ENCODE measurements at places on chromosomes 6 and 20.
A peak's percentile ranks its signal among the peaks of the same experiment; 100 is the strongest.

DNA sequence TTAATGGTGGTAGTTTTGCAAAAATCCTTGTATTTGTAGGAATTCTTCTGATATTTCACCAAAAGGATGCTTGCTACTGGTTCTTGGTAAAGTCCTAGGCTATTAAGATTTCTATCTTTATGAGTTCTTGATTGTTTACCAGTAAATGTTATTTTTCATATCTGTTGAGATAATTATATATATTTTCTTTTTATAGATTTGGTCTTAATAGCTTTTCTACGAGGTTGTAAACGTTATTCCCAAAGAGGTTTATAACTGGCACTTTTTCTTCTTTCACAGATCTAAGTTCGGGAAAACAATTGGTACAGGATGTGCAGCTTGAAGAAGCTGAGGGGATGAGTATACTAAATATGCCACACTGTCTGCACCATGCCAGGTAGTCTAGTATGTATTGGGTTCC is 55.1 kb upstream of the HBS1L start:
- no peak for DNase-seq

DNA sequence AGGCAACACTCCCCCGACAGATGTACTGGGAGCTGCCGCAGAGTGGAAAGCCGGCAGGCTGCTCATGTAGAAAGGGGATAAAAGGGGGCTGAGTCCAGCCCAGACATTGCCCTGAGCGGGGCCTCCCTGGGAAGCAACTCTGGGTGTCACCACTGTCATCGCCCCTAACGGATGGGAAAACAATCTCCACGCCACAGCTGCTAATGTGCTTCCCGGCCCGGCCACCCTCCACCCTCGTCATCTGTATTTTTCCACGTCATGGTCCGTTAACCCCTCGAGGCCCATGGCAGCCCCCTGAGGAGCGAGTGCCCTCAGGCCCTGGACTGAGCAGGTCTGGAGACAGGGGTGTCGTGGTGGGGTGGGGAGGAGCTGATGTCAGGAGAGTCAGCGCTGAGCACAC is 227.4 kb downstream of the DLL1 start:
- no peak for DNase-seq

DNA sequence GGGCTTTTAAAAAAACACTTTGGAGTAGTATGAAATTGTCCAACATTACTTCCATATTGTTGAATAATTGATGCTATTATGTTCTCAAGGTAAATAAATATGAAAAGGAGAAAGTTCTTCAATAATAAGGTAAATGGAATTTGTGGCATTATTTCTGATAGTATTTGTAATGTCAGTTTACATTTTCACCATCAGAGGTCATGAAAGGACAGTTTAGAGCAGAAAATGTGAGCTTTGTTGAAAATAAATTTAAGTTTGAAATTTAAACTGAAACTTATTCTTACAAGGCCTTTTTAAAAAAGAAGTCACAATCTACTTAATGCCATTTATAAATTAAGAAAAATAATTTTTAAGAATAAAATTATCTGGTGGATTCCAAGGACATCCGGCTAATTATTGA is 15.8 kb upstream of the CEP162 start:
- no peak for DNase-seq

DNA sequence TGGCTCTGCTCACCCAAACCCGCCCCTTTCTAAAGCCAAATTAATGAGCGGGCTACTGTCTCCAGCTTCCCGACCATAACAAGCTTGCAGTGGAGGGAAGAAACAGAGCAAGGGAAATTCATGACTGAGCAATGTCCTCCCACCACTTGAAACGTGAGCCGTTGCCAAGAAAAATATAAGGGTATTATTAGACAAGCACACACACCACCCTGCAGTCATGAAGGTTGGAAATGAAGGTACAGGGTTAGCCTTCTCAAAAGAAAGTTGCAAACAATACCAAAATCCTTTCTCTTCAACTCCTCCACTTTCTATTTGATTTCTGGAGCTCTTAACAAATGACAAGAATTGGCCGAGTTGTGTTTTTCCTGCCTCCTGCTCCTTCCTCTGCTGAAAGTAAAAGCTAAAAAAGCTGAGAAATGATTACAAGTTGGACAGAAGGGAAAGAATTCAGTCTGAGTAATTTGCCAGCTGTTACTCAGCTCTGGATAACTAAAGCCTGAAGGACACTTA is 151.1 kb upstream of the B3GAT2 start:
- DNase-seq = peak; percentile 62

DNA sequence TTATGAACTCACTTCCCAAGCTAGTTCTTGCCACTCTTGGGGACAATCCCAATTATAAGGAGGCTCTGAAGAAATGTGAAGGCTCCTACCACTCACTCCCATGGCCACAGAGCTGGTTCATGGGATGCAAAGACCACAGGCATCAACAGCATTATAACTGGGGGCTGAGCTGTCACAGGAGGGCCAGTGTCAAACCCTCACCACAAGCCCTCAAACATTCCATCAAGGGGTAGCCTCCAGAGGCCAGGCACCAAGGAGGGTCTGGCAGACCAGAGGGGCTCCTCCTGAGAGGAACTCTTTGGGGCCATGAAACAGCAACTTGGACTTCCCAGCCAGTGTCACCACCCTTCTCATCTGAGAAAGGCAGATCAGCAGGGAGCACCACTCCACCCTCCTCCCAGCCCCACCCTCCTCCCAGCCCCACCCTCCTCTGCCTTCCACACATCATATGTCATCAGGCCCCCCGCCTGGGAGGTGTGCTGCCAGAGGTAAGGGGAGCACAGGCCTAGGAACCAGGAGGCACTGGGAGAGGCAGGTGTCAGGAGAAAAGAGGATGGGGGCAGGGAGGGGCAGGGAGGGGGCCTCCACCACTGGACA is 1.2 kb upstream of the TSPO2 start:
- DNase-seq = no peak

- DNase-seq = no peak
Observed at GRCh38 chr6:32092760-32093497, 16.2 kb downstream of the TNXB start.

DNA sequence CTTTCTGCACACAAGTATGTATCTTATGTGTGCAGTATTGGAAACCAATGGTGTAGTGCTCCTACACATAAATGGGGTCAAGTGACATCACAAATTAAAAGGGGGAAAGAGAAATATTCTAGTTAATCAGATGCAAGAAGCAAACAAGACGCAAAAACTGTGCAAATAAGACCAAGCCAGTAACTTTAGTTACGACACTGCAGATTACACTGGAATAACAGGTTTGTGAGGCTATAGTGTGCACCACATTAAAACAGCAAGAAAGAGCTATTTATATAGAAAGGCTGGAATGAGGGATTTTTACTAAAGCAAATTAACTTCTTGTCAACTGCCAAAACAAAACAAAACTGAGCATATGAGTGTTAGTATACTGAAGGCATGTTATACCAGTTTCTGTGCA is 45.8 kb downstream of the NR2E1 start:
- no peak for DNase-seq

DNA sequence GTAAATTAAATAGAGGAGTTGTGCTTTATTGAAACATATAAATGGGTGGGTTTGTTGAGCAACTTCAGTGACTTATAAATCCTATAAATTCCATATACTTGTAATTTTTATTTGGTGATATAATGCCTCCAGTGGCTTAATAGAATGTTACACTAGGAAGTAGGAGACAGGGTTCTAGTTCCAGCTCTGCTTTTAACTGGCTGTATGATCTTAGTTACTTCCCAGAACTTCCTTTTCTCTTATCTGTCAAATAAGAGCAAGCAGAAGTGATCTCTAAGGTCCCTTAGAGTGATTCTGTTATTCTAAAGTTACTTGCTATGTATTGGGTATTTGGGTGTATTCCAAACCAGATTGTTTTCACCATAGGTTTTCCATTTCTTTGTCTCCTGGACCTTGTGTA is 10.2 kb downstream of the ZSCAN23 start:
- no peak for DNase-seq

DNA sequence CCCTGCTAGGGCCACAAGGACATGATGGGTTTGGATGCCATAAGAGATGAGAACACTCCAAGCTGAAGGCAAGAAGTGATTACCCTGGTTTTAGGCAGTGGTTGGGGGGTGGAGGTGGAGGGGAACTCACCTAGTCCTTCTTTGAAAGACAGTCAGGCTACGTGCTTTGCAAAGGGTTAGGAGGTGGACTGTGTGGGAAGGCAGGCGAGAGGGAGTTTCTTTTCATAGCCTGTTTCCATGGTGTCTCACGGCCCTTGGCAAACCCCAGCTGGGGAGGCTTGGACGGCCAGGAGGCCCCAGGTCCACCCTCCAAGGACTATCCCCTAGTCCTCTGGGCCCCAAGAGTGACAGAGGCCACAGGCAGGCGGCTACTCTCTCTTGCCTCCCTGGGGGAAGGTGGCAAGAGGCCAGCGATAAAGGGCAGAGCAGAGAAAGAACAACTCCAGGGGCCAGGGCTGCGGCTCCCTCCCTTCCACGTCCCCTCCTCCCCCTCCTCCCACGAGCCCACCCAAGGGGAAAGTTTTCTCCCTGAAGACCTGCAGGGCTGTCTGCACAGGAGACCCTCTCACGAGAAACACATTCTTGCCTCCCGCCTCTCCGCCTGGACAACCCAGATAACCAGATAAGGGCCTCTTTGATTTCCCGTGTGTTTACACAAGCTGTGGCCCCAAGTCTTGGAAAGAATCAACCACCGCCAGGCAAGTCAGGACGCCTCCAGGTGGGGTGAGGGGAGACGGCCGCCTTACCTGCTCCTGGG is 74.4 kb downstream of the NOL4L start:
- DNase-seq = no peak

DNA sequence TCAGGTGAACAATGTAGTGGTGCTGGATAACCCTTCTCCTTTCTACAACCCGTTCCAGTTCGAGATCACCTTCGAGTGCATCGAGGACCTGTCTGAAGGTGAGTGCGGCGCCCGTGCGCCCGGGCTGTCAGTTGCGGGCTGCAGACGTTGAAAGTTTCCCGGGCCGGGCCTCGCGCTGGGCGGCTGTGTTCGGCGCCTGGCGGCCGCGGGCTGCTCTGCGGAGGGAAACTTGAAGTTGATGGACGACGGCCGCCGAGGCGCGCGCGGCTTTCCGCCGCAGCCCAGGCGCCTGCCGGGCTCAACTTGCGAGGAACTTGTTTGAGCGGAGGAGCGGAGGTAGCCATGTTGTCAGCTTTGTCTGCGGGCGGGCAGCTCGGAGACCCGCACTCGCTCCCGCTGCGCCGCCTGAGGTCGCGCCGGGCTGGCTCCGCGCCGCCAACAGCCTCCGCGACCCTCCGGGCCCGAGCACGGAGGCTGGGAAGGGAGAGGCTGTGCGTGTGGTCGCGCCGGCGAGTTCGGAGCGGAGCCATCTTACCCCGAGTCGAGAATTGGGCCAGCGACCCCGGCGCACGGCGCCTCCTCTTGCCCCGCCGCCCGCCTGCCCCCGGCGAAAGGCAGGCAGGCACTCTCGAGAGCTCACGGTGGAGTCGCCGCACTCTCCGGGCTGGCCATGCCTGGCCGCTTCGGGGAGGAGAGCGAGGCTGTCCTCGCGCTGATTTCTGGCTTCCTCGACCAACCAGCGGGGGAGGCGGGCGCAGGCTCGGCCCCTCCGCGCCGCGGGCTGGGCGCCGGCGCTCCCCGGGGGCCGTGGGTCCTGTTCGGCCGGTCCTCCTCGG is 691 bp downstream of the ASF1A start:
- DNase-seq = peak; percentile 71

DNA sequence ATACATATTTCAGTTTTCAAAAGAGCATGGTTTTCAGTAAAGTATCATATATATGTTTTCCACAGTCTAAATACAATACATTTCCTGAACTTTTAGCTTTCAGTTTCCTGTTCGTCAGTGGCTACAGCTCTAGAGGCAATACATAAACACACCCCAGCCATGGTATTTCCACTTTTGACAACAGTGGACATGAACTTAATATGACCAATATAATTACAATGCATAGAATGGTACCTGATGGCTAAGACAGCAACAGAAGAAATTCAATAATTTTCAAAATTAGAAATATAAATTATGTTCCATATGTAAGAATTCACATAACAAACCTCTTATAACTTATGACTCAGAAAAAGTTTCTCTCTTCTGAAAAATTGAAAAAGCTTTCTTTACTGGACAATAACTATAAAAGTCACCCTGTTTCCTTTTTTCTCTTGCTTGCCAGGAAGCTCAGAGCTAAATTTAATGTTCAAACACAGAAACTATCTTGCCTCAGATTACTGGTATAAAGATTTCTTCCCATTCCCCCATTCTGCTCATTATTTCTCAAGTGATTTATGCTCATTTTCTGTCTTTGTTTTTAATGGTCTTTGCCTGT is 19.2 kb downstream of the FKBP5 start:
- no peak for DNase-seq

GRCh38 chr6:101125380-101125971 is 244.3 kb upstream of the ASCC3 start:
- DNase-seq = no peak

DNA sequence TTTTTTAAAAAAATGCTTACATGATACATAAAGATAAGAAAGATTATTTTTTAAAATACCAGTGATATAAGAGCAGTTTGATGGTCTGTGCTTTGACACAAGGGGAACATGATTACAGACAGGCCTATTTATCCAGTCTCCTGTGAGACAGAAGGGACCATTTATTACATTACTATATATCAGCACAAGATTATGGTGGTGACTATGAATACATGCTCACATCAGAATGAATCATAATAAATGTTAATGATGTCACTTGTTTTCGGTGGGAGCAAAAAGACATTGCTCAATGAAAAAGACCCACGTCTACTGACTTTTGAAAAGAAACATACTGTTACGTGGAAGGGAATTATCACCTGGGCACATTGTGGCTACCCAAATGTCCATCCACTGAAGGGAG is 455.1 kb downstream of the CDC5L start:
- DNase-seq = no peak

DNA sequence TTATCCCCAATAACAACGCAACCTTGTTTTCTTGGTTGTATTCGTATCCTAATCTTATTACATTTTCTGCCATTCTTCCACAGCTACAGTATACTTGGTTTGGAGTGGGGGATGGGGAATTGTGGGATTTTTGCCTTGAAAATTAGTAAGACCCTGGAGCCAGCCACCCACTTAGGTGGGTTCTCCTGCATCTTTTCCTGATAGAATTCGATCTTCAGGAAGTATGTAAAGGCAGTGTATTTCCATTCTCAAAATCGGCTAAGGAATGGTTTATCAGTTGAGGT is 1.1 kb downstream of the ITCH start:
- peak; percentile 41 for DNase-seq

GRCh38 chr6:1657116-1657770 is 47.5 kb downstream of the FOXC1 start:
- DNase-seq = peak; percentile 46

- DNase-seq = no peak
Observed at GRCh38 chr6:142421285-142422117, 119.7 kb downstream of the ADGRG6 start.

GRCh38 chr6:131764350-131764749 is 43.5 kb upstream of the ENPP1 start:
- no peak for DNase-seq

GRCh38 chr20:17873410-17874270 is 95.0 kb downstream of the SNX5 start:
- DNase-seq = peak; percentile 21

GRCh38 chr6:99348288-99349170 is 945 bp downstream of the FAXC start:
- peak; percentile 46 for DNase-seq

- DNase-seq = peak; percentile 18
Observed at GRCh38 chr20:44271915-44272663, 25.0 kb downstream of the GDAP1L1 start.

- DNase-seq = no peak
Observed at GRCh38 chr20:63301671-63302070, 8.7 kb downstream of the COL20A1 start.

GRCh38 chr6:11288065-11288464 is 55.6 kb upstream of the NEDD9 start:
- no peak for DNase-seq

GRCh38 chr6:112044856-112045255 is 9.0 kb upstream of the CCN6 start:
- DNase-seq = no peak

- DNase-seq = peak; percentile 75
Observed at GRCh38 chr6:38801305-38801704, 86.2 kb downstream of the DNAH8 start.

All from NCI-H82 (cell line).